Neural progenitor cell (in vitro differentiated cells): ENCODE measurements at places on chromosomes 12 and 14.
A peak's percentile ranks its signal among the peaks of the same experiment; 100 is the strongest.

DNA sequence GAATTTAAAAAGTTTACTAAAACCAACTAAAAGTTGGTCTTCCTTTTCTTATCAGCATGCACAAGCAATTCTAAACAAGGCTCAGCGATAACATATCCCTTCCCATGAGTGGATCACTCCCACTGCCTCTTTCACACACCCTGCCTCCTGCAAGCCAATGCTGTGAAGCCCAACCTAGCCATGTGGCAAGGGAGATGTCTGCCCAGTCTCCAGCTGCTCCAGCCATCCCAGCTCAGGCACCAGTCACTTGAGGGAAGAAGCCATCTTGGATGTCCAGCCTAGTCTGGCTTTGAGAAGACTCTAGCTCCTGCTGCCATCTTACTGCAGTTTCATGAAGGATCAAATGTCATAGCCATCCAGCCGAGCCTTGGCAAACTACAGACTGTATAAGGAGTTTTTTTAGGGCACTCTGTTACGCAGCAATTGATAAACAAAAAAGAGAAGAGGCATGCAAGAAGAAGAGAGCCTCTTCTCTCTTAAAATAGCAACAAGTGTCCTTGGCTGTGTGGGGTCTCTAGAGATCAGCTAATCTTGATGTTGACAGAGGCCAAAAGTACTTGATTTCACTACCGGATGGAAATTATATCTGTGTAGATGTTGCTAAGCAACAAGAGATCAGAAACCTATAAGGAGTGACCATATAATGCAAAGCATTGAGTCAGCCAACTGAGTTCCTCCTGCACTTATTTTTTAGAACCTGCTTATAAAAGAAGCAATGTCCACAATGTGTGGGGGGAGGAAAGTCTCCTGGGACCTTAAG, 108.9 kb downstream of the PTCSC3 start:
- no peak for DNase-seq

GRCh38 chr12:29012673-29013072, 136.4 kb upstream of the FAR2 start:
- no peak for DNase-seq

- DNase-seq, result no peak
Measured at GRCh38 chr14:76287063-76287462, 88.9 kb upstream of the ESRRB start.

DNA sequence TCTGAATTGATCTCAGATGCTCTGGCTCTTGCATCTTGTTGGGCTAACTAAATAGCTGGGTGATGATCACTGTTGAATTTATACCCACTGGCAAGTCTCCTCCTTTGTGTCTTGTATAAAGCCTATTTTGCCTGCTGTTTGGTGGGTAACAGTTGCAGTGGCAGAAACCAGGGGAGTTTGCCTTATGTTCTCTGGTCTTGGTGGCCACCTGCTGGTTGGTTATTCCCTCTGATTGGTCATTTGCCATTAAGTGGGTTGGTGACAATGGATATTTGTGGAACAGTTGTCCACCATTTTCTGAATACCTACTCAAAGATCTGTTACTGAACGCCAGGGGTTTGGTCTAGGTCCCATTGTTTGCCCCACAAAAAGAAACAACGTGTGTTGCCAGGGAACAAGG, 52.1 kb downstream of the AVPR1A start:
- DNase-seq, result peak; percentile 5

DNA sequence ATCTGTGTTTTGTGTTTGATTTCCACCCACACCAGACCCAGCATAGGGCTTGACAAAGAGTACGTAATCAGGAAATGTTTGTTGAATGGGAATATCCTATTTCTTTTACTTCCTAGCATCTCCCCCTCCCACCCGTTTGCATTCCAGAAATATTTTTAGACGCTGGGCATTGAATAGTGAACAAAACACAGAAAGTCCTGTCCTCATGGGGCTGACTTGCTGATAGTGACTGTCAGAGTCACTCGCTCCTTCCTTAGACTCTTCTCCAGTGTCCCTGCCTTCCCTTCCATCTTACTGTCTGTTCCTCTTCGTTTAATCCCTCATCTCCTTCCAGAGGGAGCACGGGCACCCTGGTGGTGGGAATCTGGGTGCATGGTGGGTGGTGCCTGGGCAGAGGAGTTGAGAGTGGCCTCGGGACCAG, 53.6 kb downstream of the SLC25A47 start:
- peak; percentile 65 for DNase-seq

GRCh38 chr12:49621651-49622500, 1.5 kb upstream of the PRPF40B start:
- no peak for DNase-seq

DNA sequence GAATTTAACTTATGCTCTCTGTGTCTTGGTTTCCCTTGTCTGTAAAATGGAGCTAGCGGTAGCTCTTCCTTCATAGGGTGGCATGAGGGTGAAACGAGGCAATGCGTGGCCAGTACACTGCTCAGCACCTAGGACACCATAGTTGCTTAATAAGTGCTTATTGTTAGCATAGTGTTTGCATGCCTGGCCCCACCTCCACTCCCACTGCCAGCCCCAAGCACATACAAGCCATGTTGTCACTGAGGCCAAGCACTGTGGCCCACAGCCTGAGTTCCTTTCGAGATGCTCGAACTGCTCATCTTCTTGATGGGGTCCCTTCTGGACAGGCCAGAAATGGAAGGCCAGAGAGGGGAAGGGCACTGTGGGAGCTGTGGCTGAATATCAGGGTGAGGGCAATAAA, 839 bp downstream of the FICD start:
- no peak for DNase-seq

GRCh38 chr12:9607716-9608115, at the start of gene KLRB1:
TSS of gene KLRB1 (minus strand) at chr12:9607916. CDS start at chr12:9607839, 77 bp downstream.
- DNase-seq, result no peak

DNA sequence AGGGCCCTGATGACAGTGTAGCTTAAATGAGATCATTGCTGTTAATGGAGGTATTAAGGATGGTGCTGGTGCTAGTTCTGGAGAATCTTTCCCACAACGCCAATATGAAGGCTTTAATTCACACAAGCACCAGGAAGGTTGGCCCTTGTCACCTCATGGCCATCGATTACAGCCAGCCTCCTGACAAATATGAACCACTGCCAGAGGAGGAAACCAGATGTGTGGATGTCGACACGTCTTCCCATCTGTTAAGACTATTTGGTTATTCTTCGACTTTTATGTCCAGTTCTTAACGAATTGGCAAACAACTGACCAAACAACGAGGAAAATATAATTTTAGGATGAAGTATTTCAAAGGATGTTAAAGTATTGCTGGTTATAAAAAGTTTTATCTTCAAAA, 79.5 kb downstream of the PIK3C2G start:
- no peak for DNase-seq

GRCh38 chr14:69288956-69289705, 29.2 kb downstream of the GALNT16 start:
- no peak for DNase-seq

GRCh38 chr14:74080820-74081460, 3.3 kb downstream of the ALDH6A1 start:
- DNase-seq, result no peak

GRCh38 chr14:90393966-90394365, 2.9 kb upstream of the CALM1 start:
- no peak for DNase-seq

DNA sequence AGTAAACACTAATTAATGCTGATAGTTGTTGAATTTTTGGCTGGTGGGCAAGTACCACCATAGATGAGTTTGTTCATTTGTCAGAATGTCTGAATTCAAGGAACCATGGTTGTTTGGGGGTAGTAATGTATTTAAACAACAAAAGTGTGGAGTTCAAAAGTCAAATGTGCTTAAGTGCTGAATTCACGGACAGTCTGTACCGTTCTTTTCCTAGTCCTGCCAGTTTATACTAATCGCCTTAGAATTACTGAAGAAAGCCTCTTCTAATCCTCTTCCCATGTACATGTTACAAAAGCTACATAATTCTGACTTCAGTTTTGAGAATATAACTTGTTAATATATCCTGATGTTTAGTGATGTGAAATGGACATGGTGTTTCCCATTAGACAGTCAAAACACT, 2.7 kb downstream of the NAA25 start:
- DNase-seq, result no peak

- DNase-seq, result no peak
Measured at GRCh38 chr12:106091446-106091820, 47.3 kb downstream of the NUAK1 start.

GRCh38 chr12:25253371-25254068, 2.8 kb upstream of the KRAS start:
- no peak for DNase-seq

DNA sequence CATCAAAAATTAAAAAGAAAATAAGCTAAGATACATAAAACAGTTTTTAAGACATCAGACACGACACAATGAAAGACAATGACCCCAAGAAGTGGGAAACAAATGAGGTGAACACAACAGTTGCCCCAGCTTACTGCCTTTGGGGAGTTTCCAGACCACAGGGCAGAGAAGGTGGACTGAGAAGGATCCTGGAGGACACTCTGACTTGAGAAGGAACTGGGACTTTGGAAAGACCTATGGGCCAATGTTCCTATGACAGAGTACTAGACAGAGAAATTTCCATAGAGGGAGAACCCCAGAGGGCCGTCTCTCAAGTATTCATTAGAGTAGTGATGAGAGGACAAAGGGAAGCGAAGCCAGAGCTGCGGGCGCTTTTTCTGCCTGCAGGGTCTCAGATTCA, 6.2 kb upstream of the OR5AU1 start:
- DNase-seq, result no peak

DNA sequence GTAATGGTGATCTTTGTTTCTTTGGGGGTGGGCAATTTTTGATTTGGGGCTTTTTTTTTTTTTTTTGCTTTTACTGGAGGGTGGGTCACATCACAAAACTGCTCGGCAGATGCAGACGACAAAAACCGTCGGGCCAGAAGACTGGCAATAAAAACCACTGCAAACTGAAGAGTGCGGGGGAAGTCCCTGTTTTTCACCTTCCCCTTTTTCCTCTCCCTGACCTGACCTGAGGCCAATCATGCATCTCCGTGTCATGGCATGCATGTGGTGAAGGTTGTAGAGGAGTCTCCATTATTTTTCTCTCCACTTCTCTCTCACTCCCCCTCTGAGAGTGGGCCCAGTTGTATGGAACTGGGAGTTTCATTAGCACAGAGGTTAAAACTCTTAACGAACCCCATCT, 57.5 kb downstream of the AP5M1 start:
- no peak for DNase-seq

GRCh38 chr14:90177539-90178189, 78.7 kb upstream of the PSMC1 start:
- DNase-seq, result no peak

DNA sequence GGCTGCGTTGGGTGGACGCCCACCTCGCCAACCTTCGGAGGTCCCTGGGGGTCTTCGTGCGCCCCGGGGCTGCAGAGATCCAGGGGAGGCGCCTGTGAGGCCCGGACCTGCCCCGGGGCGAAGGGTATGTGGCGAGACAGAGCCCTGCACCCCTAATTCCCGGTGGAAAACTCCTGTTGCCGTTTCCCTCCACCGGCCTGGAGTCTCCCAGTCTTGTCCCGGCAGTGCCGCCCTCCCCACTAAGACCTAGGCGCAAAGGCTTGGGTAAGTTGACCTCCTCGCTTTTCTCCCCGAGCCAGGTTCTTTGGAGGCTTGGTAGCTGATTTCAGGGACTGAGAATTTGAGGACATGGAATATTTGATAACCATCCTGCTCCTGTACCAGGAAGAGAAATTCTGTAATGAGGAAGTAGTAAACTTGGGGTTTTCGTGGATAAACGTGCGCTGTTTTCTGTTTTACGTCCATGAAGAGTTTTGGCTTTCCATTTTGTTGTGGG, 530 bp downstream of the APAF1 start:
- peak; percentile 53 for DNase-seq

GRCh38 chr12:116087962-116088361, 189.5 kb downstream of the MED13L start:
- DNase-seq, result no peak

GRCh38 chr12:55726971-55727370, 1.8 kb downstream of the CD63 start:
- no peak for DNase-seq

DNA sequence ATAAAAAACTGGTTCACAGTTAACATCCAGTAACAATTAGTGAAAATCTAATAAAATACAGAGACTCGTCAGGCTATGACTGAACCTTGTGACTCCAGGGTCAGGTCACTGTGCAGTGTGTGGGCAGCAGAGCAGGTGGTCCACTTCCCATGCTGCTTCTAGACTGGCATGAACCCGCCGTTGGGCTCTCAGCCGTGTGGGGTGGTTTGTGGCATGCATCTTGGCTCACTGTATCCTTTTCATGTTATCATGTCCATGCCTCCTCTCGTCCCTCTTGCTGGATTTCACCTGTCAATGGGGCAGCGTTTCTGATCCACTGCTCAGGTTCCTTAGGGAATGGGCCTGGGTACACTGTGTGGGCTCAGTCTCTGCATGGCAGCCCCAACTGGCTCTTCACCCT, 57.3 kb downstream of the EP400 start:
- no peak for DNase-seq

GRCh38 chr12:2248901-2249381, 196.2 kb downstream of the CACNA1C start:
- no peak for DNase-seq

- peak; percentile 82 for DNase-seq
Measured at GRCh38 chr12:27595231-27595642, 71.2 kb downstream of the PPFIBP1 start.

GRCh38 chr12:49609059-49609874, 3.8 kb upstream of the FAM186B start:
- no peak for DNase-seq

- no peak for DNase-seq
Measured at GRCh38 chr12:38878333-38878705, 27.1 kb downstream of the CPNE8 start.

GRCh38 chr12:22160396-22161003, 114.5 kb downstream of the CMAS start:
- no peak for DNase-seq

- no peak for DNase-seq
Measured at GRCh38 chr12:105369014-105369413, 38.5 kb downstream of the C12orf75 start.

DNA sequence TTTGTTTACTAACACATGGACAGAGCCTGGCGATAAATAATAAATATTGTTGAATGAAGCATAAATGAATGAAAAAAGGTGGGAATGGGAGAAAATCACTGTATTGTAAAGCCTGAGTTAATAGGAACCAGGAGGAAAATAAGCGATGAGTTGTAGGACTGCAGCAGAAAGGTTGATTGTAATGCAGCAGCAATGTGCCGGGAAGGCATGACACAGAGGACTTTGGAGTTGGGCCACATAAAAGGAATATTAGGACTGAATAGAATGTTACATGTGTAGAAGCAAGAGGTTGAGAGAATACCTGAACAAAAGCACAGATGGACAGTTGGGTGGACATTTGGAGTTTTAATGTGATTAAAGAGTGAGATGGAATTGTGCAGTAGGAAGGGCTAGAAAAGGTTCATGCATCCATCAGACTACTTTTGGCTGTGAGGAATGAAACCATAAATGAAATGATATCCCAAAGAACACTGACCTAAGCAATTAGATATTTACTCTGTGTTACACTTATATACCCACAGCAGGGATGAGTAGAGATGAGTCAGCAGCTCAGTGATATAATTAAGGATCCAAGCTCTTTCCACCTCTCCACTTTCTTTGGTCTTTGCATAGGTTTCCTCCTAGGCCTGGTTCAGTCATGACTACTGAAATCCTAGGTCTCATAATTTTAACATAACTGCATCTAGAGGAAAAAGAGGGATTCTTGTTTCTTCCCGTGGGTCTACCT, 55.4 kb downstream of the CCER1 start:
- DNase-seq, result no peak
